ENCODE measurements at places on chromosomes 7 and 10. TPM values are rescaled to one million over a fixed set of nuclear protein-coding genes. Genes with fewer than 3 reads are reported as not detected.

The EPO gene
- 0.44 TPM for polyA plus RNA-seq

DNA sequence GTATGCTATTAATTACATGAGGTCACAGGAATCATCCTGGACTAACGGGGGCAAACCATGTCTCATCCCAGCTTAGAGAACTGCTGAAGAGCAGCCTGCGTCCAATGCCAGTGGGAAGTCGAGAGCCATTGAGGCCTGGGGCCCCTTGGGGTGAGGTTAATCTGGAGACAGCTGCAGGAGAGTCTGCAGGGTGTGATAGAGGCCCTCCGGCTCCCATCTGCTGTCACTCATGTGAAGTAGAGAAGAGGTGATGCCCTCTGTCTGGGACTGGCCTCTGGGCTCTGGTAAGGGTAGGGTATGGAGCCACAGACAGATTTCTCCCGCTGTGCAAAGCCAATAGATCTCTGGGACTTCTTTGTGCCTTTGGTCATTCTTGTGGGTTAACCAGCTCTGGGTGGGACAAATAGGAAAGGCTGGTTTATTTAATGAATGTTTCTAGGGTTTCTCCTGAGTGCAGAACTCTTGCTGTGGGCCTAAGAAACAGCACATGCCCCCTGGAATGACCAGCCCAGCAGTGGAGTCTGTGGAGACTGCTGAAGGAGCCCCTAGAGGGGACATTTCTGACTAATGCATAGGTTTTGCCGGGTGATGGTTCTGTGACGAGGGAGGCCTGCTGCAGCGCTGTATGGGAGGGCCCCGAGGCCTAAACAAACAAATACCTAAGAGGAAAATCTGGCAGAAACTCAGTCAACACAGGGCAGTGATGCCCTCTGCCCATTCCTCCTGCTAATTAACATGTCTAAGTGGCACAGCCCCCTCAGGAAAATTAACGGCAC, 34.5 kb downstream of the CRHR2 start:
- H3K27me3 ChIP-seq = no peaks in the 10 kb centered on the region
- H3K4me1 ChIP-seq = no peaks in the 10 kb centered on the region
- no peak overlapping the region for H3K27ac ChIP-seq
- peaks cover 12% of the 10 kb centered on the region for H3K36me3 ChIP-seq
- no peak for DNase-seq

- no peaks in the 10 kb centered on the region for H3K4me1 ChIP-seq
- no peak overlapping the region for H3K27ac ChIP-seq
- no peaks in the 10 kb centered on the region for H3K27me3 ChIP-seq
These were observed 293.8 kb downstream of the RNLS start for GRCh38 chr10:88289342-88289741.

DNA sequence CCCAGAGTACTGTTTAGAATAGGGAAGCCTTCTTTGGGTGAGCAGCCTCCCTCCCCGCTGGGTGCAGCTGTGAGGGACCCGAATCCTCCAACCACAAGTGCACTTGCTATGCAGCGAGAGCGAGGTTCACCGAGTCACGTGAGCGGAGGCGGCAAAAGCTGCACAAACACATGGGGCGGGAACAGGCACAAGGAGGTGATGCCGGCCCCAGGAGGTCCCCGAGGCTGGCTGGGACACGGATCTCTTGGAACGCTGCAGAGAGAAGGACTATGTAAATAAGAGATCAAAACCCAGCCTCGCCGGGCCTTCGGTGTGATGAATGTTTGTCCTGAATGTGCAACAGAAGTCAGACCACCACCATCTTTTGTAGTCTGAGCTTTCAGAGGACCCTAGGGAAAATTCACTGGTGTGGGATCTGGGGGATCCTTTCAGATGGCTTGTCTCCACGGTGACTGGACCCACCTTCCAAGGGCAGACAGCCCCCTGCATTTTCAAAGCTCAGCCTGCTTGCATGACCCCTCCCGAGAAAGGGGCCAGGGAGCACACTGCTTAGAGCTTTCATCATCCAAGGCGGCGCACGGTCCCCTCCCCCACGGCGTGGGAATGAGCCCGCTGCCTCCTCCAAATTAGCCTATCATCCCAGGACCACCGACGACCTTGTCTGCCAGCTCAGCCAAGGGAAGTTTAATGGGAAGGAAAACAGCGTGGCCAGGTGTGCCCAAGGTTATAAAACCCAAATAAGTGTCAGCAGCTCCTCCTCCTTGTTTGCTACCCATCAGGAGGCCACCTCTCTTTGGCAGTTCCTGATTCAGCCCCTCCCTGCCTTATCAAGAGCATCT, 327.7 kb downstream of the CXCL12 start:
- peak; percentile 67 for DNase-seq
- peaks cover 9% of the 10 kb centered on the region for H3K4me1 ChIP-seq
- no peak overlapping the region for H3K27ac ChIP-seq

The CALML3 gene
- not detected for polyA plus RNA-seq

The MUC3A gene
- 2.5 TPM for polyA plus RNA-seq

- no peaks in the 10 kb centered on the region for H3K36me3 ChIP-seq
- H3K27me3 ChIP-seq = peaks cover 21% of the 10 kb centered on the region
- no peak for DNase-seq
- no peak overlapping the region for H3K4me3 ChIP-seq
- H3K4me1 ChIP-seq = peaks cover 53% of the 10 kb centered on the region
These were observed 86.1 kb downstream of the PDGFA start for GRCh38 chr7:433558-433957.

DNA sequence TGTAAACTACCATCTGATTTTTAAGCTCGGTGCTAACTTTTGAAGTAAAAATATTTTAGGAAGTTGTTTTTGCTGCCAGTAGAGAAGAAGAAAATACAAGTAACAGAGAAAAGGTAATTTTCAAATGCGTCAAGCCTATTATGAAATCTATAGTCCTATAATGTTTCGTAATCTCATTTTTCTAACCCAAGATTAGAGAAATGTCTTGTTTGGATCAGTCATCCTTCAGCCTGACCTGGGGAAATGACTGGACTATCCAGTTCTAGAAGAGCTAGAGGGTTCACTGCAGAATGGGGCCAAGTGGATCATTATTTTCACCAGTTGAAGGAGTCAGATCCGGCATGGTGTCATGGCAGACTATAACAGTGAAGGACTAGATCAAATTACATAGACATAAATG, 62.7 kb upstream of the FGL2 start:
- no peaks in the 10 kb centered on the region for H3K4me1 ChIP-seq
- H3K27ac ChIP-seq = no peak overlapping the region
- H3K36me3 ChIP-seq = no peaks in the 10 kb centered on the region
- no peak overlapping the region for H3K4me3 ChIP-seq
- DNase-seq = no peak
- H3K27me3 ChIP-seq = no peaks in the 10 kb centered on the region

The UCMA gene
- polyA plus RNA-seq = 0.42 TPM

DNA sequence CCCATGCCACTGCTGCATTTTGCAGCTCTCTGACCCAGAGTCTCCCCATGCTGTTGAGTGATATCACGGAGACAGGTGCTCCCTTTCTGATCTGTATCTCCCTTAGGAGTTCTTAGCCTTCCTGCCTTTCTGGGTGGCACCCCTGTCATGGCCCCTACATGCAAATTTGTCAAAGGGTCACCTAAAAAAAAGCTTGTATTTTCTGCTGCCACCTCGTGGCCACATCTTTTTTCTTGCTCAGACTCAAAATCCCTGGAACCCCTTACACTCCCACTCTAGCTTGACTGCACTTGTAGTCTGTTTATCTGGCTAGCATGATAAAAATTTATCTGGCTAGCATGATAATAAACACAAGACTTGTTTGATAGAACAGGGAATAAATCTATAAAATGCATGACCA, 809.1 kb downstream of the SORCS1 start:
- no peak overlapping the region for H3K27ac ChIP-seq
- H3K4me1 ChIP-seq = no peaks in the 10 kb centered on the region
- DNase-seq = no peak
- H3K36me3 ChIP-seq = no peaks in the 10 kb centered on the region

The MMRN2 gene
- 14.6 TPM for polyA plus RNA-seq

DNA sequence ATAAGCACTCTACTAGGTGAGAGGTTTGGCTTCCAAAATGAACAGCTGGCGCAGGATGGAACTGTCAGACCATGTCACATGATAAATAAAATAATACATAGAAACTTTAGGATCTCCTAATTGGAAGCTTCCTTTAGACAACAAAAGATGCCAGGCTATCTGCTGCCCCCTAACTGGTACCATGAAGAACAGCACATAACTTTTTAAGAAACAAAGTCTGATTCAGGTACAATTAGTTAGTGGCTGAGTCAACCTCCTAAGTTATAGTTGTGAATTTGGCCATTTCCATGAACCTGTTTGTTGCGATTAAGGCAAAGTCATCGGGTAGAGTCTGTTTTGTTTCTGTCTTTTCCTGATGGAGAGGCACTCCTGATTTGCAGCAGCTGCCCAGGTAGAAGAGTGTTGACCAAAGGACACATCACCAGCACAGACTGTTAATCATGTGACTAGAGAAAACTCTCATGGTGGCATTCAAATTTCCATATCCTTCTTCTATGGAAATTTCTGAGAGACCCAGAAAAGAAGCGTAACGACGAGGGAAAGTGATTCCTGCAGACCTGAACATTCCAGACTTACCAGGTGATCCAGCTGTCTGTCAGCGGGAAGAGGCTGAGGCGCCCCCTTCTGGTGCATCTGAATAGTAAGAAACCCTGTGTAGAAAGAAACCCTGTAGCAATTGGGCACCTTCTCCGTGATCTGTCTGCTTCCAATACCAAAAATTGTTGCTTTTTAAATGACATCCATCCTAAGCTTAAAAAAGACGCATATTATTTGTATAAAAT, 8.6 kb upstream of the INHBA start:
- peaks cover 2% of the 10 kb centered on the region for H3K27me3 ChIP-seq
- no peak for DNase-seq
- H3K4me3 ChIP-seq = no peak overlapping the region
- H3K4me1 ChIP-seq = peaks cover 2% of the 10 kb centered on the region

The TAS2R4 gene
- polyA plus RNA-seq = 1.4 TPM

DNA sequence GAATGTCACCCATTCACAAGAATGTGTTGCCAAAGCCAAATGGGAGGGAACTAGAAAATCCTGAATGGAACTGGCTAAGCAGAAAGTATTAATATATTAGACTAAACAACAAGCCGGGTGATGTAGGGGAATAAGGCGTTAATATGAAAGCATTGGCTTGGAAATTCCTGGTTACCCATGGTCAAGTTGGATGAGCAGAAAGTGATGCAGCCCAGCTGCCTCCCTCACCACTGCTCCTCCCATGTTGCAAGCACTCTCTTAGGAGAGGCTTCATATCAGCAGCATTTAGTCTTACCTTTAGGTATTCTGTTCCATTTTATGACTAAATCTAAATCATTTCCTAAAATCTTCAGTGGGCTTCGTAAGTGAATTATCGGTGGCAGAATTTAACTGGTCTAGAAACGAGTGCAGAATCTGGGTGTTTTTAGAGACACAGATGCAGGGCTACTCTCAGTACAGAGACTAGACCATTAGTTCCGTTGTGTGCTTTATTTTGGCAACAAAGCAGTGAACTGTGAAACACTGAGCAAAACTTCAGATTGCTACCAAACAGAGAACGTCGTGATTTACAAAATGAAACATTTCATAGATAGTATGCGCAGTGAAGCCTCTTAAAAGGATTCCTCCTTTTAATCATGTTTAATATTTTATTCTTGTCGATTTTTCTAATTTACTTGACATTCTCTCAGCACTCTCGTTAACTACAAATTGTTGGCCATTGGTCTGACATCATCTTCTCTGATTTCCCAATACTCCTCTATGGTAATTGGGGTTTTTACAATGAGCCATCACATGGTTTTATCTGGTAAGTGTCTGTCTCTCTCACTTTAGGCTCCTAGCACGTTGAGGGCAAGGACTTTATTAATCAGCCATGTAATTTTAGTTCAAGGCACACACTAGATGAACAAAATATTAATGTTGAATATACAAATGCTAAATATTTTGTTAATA, 22.0 kb upstream of the HGF start:
- H3K4me1 ChIP-seq = no peaks in the 10 kb centered on the region
- no peaks in the 10 kb centered on the region for H3K27me3 ChIP-seq
- DNase-seq = no peak

DNA sequence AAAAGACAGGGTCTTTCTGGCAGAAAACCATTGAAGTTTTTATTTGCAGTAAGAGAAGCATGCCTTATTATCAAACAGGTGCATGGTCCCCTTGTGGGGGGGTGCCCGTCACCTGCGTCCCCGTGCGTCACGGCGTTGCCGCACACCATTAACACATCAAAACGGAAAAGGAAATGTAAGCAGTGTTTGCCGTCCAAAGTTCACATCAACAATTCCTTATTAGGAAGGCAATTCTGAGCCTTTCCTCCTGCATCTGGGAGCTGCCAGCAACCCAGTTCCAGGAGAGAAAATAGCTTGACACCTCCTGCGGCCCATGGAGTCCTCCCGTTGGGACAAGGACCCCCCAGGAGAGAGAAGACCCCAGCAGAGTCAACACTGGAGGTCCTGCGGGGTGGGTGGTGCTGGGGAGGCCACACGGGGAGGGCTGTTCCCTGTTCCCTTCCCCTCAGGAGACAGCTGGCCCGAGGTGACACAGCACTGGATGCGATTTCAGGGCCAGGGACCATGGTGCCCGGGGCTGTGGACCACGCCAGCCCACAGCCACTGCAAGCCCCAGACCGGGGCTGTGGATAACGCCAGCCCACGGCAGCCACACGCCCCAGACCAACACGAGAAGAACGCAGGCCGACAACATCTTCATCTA, 39.5 kb downstream of the DIP2C start:
- H3K27ac ChIP-seq = no peak overlapping the region
- H3K4me3 ChIP-seq = no peak overlapping the region
- no peak for DNase-seq
- no peaks in the 10 kb centered on the region for H3K27me3 ChIP-seq

The YAE1 gene
- 36.6 TPM for polyA plus RNA-seq

DNA sequence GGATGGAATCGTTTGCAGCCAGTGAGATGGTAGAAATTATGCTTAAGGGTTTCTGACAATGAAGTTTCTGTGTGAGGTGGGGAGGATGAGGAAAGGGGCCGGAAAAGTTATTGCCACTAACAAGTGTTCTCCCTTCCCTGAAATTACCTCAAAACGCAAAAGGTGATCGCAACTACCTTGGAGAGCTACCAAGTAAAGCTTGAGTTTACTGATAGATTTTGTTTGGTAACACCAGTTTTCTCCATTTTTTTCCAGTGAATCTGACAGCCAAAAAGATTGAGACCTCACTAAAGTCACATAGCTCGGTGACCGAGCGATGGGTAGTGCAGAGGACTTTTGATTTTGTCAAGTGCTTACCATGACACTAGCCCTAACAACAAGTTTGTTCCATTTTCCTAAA, 1.6 kb downstream of the SUV39H2 start:
- H3K4me1 ChIP-seq = peaks cover 8% of the 10 kb centered on the region
- H3K27me3 ChIP-seq = no peaks in the 10 kb centered on the region
- H3K36me3 ChIP-seq = no peaks in the 10 kb centered on the region
- DNase-seq = no peak
- H3K4me3 ChIP-seq = peak overlapping the region; percentile 80

The ADIRF gene
- polyA plus RNA-seq = 35.7 TPM
